ENCODE measurements at places on chromosomes 5 and 9. TPM values are rescaled to one million over a fixed set of nuclear protein-coding genes. Genes with fewer than 3 reads are reported as not detected.
A peak's percentile ranks its signal among the peaks of the same experiment; 100 is the strongest.

DRD1 gene
- total RNA-seq = 0.06 TPM

DNA sequence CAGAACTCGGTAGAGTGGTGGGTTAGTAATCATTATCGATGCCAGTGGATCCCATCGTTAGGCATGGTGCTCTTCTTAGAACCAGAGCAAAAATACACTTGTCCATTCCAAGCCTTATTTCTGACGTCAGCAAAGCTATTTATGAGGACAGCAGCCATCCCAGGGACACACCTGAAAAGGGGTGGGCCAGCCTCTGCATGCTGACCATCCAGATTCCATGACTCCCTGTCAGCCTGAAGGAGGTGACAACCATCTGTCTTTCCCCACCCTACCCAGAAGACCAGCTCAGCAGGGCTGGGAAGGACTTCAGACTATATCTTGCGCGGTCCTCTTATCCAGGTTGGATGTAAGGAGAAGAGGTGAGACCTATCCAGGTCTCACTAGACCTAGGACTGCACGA, 5.7 kb upstream of the NIPAL4 start:
- no peak for DNase-seq

DNA sequence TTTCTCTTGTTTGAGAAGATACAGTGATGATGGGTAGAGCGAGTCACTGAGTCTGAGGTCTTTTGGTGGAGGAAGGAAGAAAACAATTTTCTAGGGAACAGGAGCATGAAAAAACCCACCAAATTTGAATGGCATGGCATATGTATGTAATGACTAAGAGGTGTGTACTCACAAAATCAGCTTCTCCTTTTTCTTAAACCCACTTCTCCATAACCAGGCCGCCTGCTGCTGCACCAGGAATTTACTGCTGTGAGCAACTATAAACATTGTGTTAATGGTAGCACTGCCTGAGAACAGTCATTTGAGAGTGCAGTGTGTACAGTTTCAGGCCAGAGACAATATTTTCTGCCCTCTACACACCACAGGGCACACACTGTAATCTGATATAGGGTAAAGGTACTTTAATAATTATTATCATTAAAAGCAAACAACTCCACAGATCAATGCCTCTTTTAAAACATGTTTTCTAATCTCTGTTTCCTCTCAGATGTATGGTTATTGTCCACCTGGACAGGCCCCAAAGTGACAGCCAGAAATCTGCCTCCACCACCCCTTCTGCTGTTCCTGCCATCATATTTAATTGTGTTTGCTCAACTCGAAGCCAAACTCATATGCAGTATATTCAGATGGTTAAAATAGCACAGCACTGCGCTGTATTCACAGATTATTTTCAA, 241.6 kb downstream of the KIAA0825 start:
- peak; percentile 1 for DNase-seq

KCNIP1 gene
- 3.9 TPM for total RNA-seq

- no peak for DNase-seq
Measured at GRCh38 chr5:166768536-166768935, 1522.9 kb upstream of the WWC1 start.

- no peak for DNase-seq
Measured at GRCh38 chr5:157561110-157561509, 14.5 kb downstream of the ADAM19 start.

DNA sequence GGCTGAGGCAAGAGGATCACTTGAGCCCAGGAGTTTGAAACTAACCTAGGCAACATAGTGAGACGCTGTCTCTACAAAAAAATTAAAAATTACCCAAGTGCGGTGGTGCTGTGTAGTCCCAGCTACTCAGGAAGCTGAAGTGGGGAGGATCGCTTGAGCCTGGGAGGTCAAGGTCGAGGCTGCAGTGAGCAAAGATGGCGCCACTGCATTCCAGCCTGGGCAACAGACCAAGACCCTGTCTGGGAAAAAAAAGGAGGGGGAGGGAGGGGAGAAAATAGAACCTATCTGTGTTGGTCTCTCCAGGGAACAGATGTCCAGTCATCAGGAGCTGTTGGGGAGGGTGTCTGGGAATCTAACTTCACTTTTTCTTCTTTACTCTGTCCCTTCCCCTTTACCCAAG, 24.3 kb downstream of the MAT2B start:
- DNase-seq = no peak

DNA sequence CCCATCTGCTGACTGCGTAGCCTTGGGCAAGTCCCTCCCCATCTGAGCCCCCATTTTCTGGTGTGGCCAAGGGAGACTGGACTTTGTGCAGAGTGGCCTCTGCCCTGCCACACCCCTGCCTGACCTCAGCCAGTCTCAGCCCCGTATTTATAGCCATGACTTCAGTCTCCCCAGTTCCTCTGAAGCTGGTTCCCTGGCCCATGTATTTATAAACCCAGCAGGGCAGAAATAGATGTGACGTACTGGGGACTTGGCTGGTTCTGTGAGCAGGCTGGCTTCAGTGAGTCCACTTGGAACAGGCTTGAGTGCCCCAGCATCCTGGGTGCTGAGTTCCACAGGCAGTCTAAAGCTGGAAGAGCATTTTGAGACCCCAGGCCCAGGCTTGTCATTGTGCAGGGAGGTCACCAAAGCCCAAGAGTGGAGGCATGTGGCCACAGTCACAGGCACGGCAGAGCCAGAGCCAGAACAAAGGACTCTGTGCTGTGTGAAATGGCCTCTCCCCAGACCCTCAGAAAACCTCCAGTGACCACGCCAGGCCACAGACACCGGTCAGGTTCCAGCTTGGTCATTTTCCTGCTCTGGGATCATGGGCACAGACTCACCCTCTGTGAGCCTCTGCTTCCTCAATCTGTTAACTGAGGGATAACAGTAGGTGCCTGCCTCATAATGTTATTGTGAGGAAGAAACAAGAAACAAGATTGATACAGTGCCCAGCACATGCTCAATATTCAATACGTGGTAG, 30.4 kb upstream of the SYNPO start:
- no peak for DNase-seq

GRCh38 chr5:142353071-142353472, 28.3 kb upstream of the SPRY4 start:
- DNase-seq = no peak

DNA sequence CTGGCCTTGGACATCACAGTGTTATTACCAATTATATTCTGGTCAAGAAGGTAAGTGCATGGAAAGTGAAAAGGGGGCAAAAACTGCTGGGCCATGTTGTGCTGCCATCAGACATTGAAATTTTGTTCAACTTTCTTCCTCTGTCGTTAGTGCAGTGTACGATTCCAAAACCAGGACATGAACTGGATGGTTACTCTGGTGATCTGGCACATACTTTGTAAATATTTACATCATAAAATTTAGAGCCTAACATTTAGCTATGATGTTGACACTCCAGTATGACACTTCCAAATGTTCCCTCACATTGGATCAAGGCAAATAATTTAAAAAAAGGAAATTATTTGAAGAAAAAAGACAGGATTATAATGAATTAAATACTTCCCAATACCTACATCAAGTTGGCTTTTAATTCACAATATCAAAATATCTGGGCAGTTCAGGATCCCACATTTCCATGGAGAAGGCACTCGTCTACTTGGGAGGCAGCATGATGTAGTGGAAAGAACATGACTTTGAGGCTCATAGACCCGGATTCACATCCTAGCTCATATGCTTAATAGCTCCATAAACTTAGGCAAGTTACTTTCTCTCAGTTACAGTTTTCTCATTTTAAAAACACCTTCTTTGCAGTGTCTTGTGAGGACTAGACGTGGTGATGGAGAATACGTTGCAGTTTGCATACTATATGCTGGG, 342.5 kb upstream of the MPDZ start:
- DNase-seq = no peak

- peak; percentile 48 for DNase-seq
Measured at GRCh38 chr5:73985145-73985544, 359.1 kb downstream of the ARHGEF28 start.

DNA sequence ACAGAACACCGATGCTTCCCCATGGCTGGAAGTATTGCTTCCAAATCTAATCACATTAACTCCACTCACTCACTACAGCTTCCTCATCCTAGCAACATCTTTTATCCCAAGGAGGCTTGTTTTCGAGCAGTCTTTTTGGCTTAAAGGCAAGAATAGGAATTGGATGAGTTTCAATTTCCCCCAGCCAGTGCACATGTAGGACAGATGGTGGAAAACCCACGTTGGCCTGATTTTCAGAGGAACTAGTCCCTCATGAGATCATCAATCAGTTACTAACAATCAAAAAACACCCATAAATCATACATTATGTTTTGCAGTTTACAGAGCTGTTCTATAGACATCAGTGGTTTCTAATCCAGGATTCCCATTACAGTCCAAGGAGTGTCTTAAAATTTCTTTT, 48.5 kb upstream of the AGXT2 start:
- no peak for DNase-seq

PHYKPL gene
- total RNA-seq = 12.3 TPM

GRCh38 chr9:130854092-130854491, 19.0 kb downstream of the ABL1 start:
- DNase-seq = no peak

SPEF2 gene
- 1.6 TPM for total RNA-seq

DNA sequence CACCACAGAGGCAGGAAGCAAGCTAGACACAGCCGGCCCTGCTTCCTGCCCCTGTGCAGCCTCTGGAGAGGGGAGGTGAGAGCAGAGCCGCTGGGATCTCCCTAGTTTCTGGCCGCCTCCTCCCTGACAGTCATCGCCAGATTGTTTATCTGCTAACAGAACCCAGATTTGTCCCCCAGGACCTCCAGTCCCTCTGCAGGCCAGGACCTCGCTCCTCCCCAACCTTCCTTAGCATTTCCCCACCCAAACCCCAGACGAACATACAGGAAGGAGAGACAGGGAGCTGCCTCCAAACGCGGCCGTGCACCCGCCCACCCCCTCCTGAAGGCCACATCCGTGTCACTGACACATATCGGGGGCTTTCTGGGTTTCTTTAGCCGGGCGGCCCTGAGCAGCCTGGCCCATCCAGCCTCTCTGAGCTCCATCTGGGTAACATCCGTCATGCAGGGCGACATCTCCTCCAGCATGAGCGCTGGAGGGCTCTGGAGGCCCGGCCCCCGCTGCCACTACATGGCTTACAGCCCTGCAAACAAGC, 47.5 kb downstream of the DBH start:
- peak; percentile 76 for DNase-seq

- peak; percentile 86 for DNase-seq
Measured at GRCh38 chr9:35760651-35761050, 6.6 kb upstream of the MSMP start.

DNA sequence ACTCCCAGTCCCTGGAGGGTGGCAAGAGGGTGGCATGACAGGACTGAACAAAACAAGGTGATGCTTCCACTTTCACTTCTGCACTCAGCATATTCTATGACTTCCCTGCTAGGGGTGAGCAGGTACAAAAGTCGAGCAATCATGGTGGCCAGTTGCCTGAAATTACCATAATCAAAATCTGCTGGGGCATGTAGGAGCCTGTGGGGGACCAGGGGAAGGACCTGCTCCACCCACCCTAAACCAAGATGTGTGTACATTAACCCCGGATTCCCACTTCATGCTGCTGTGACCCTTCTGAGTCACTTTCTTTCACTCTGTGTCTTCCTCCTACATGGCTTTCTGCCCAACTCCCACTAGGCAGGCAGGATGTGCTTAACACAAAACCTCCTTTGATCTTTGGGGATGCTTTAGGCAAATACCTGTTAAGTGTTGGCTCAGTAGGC, 73.3 kb upstream of the PHF24 start:
- DNase-seq = no peak

DNA sequence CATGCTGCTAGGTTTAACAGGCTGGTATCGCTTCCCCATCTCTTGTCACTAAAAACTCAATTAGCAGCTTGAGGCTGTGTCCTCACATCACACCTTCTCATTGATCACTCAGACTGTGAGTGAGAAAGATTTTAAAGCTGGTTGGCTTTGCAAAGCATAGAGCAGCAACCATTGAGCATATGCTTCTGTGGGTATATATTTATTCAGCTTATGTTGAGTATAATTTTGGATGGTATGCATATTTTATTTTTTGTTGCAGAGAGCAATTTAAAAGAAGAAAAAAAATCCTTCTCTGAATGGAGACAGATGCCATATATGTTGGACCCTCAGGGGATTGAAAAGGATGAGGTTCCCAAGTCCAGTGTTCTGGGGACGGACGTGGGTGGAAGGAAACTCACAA, 162.6 kb downstream of the TRIM32 start:
- DNase-seq = no peak

RFK gene
- total RNA-seq = 49.9 TPM

OTP gene
- not detected for total RNA-seq

- no peak for DNase-seq
Measured at GRCh38 chr5:178371362-178372111, 138.9 kb upstream of the PHYKPL start.

All from Daoy (cell line).